ENCODE measurements at places on chromosomes 2 and 18. TPM values are rescaled to one million over a fixed set of nuclear protein-coding genes. Genes with fewer than 3 reads are reported as not detected.

Gene GKN2
- not detected for total RNA-seq

Gene YES1
- total RNA-seq, result 113 TPM

Gene HOXD3
- total RNA-seq, result not detected

Gene RAX
- total RNA-seq, result 0.57 TPM

Gene UGT1A10
- total RNA-seq, result 0.11 TPM

Gene C2orf92
- 6.9 TPM for total RNA-seq

DNA sequence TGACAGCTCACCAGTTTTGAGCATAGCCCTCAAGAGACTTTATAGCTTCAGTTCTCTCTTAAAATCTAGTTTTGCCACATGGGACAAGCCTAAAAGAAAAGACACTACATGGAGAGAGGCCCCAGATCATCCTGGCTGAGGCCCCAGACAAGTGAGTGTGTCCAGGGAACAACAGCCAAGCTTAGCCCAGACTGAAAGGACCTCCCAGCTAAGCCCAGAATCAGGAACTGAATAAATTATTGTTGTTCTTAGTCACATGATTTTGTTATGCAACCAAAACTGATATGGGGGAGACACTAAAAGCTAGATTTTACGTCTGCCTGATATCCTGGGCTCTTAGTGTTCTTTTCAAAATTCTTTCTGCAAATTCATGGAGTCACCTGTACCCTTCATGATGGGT is 29.3 kb upstream of the LBH start:
- no peak for DNase-seq

- no peak for DNase-seq
Measured at GRCh38 chr2:77977471-77978063, 455.4 kb upstream of the LRRTM4 start.

DNA sequence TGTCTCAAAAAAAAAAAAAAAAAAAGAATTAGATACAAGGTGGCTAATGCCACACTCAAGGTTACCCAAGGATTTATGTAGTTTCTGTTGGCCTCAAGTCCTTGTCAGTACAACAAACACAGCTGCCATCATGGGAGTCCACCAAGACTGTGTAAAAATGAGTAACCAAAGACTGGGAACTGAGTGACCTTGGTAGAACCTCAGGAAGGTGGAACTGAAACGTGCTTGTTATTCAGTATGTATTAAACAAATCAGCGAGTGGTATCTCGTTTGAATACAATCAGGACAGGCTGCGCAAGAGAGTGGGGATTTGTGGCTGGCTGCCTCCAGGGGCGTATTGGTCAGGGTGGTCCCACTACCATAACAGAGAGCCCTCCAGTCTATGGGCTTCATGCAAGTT is 1.6 kb upstream of the SFTPB start:
- DNase-seq, result no peak

- DNase-seq, result peak; percentile 72
Measured at GRCh38 chr2:40244675-40245074, 207.2 kb downstream of the SLC8A1 start.

All from WTC11 (cell line).